ENCODE measurements at places on chromosomes 6 and 20.
A peak's percentile ranks its signal among the peaks of the same experiment; 100 is the strongest.

- DNase-seq, result no peak
Measured at GRCh38 chr20:3547906-3548305, 77.1 kb downstream of the ATRN start.

- DNase-seq, result peak; percentile 82
Measured at GRCh38 chr6:24910961-24911725, 24.6 kb downstream of the RIPOR2 start.

DNA sequence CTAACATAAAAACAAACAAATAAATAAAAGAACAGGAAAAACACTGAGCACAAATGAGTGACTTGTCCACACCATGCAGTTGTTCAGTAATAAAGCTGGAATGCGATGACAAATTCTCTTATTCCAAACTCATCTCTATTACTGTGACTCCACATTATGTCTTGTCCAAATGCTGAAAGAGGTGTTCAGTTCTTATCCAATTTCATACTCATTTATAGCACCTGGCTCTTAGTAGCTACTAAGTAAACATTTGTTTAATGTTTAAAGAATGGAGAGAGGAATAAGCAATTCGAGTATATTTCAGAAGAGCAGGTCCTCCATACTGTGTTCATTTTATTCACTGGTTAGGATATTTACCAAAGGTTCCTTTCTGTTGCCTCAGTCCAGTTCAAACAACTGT lies 439.0 kb upstream of the JAG1 start:
- DNase-seq, result no peak

- no peak for DNase-seq
Measured at GRCh38 chr20:39117491-39117890, 155.3 kb downstream of the DHX35 start.

- no peak for DNase-seq
Measured at GRCh38 chr6:153092082-153093013, 38.7 kb downstream of the RGS17 start.

- DNase-seq, result peak; percentile 81
Measured at GRCh38 chr6:27251112-27251605, 3.7 kb downstream of the PRSS16 start.

DNA sequence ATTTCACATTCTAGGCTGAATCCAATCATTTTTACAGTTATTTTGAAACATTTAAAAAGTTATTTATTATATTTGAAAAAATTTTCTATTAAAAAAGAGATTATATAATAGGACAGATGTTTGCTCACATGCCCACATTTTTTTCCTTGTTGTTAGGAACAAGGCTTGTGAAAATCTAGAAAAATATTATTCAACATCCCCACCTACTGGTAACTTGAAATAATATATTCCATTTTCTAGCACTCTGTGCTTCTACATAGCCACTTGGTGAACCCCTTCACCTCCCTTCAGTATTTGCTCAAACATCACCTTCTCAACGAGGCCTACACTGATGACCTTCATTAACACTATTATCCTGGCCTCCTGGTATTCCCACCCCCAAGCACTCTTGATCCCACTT lies 18.3 kb upstream of the GPRC6A start:
- DNase-seq, result no peak

DNA sequence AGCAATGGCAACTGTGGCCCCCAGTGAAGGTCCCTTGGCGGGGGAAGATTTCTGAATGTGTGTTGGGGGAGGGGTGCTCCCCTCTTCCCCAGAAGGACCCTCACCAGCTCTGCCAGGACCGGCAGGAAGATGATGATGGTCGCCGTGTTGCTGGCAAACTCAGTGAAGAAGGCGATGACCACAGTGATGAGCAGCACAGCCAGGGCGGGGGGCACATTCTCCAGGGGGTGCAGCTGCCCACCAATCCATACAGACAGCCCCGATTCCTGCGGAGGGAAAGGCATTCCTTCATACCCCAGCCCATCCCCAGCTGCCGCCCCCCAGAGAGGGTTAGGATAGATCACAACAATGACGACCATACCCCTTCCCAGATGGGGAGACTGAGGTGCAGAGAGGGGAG lies 15.7 kb upstream of the OCSTAMP start:
- DNase-seq, result no peak

- no peak for DNase-seq
Measured at GRCh38 chr20:50909413-50909812, 21.8 kb downstream of the ADNP start.

GRCh38 chr6:8639928-8640649 lies 204.7 kb upstream of the SLC35B3 start:
- no peak for DNase-seq

DNA sequence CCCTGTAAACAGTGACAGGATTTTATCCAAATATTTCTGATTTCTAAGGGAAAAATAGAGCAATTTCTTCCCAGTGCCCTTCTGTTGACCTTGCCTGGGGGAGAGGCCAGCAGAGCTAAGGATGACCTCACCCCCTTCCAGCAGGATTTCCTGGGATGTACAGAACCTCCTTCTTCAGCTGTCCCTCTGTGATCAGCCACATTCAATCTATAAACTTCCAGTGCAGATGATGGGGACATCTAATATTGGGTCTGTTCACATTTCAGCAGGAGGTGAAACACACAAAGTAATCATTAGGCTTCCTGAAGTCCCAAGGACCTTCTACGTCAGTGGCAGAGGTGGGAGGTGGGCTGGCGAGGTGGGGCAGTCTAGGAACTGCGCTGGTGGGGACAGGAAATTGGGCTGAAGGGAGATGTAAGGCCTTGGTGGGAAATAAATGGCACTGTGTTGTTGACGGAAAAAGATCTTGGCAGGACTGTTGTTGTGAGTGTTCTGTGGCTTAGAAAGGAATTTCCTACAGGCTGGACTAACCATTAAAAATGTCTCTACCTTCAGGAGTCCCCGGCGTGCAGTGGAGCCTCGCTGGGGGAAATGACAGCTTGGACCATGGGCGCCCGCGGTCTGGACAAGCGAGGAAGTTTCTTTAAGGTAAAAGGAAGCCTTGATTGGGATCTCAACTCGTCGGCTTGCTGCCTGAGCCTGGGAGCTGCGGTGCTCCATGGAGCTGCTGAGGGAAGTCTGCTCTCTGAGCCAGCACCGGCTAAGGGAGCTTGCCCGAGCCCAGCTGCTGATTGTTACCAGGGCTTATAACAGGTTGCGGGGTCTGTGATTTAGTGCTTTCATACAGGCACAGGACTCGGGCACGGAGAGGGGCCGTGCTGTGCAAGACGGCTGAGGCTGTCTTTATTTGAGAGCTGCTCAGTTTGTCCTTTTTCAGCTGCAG lies 127.9 kb upstream of the NAA20 start:
- DNase-seq, result no peak

DNA sequence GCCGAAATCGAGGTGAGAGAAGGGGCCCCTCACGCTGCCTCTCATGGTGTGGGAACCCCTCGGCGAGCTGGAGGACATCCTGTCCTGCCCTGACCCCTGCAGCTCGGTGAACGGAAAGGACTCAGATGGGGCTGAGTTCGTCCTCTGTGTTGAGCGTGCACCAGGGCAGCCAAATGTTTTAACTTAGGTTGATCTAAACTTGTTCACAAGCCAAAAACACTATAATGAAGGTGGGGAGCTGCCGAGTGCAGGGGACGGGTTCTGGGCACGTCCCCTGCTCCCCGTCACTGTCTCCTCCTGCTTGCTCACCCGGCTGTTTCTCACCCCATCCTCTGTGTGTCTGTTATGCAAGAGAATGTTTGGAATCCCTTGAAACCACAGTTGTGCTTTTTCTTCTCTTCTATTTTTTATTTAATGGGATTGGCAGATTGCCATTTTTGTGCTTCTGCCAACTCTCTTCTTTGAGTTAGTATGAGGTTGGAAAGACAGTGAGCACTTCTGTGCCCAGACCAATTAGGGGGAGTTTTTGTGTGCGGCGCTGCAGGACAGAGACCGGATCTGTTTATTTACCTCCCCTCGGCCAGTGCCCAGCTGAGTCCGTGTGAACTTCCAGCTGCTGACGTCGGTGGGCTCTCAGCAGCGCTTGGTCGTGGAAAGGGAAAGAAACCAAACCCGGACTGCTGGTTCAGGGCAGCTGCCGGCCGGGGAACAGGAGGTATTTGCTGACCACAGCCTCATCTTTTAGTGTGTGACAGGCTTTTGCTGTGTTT lies 158.1 kb downstream of the DTNBP1 start:
- DNase-seq, result no peak

- DNase-seq, result no peak
Measured at GRCh38 chr6:143586557-143586956, 75.0 kb upstream of the FUCA2 start.

DNA sequence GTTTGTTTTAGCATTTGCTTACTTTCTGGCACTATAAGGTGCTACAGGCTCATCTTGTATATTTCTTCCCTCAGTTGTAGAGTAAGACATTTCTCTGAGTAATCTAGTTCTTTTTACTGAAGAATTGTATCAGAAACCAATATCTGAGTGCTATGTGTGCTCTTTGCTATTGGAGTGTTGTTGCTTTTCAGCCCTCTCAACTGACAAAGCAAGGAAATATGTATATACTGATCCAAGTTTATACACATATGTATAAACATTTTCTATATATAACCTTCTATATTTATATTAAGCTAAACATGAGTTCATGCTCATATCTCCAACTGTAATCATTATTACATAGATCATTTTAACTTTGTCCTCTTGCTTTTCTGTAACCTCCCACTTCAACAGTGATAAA lies 405.7 kb downstream of the RFPL4B start:
- DNase-seq, result no peak

- no peak for DNase-seq
Measured at GRCh38 chr6:30263734-30264133, 50.5 kb upstream of the TRIM26 start.

DNA sequence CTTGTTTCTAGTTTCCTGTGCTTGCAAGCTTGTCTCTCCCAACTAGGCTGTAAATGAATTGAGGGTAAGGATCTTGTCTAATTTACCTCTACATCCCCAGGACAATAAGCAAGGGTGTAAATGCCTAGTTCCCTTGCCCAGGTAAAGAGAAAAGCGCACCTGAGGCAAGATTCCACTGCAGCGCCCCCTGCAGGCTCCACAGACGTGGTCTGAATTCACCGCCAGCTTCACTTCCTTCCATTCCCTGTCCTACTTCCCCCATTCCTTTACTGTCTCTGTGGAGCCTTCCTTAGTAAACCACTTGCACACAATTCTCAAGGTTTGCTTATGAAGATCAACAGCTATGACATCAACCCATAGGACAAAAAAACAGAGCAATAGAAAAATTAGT lies 42.3 kb downstream of the ANKEF1 start:
- peak; percentile 11 for DNase-seq

DNA sequence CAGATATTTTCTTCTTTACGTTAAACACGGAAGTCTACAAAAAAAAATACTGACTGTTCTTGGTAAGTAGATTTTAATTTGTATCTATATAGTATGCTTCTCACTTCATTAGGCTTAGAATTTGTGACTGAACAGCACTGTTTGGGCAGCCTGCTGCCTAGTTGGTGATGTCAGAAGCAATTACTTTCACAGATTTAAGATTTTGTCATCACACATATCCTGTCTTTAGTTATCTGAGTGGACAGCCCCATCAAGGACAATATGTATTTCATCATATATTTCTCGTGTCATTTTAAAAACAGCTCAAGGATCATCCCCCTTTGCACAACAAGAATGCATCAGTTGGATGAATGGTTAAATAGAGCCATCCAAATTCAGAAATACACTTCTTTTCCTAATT lies 338.4 kb upstream of the CITED2 start:
- DNase-seq, result no peak

DNA sequence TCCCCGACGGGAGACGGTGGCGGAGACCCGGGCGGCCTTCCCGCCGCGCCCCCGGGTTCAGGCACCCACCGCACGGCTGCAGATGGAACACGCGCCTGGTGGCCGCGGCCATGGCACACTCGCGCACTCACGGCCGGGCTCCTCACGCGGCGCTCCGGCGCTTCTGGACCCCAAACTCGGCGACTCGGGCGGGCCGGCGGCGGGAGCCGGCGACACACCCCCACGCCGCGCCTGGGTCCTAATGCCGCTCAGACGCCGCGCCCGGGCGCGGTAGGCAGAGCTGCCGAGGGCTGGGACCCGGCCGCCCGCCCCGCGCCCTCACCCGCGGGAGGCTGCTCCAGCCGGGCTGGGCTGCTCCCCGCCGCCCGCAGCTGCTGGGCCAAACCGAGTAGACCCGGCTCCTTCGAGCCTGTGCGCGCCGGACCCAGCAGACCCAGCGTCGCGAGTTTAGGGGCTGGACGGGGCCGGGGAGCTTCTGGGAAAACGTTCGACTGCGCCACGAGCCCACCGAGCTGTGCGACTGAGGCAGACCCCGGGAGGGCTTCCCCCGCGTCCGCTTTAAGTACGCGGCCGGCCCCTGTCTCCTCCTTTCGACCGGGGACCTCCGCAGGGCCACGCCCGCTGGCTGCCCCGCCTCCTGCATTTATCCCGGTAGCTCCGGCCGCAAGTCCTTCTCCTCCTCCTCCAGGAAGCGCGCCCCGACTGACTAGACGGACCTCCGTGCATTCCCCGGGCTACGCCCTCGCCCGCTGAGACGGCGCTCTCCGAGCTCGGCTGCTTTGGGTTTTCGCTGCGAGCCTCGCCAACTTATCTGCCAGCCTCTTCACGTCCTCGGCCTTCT lies at the start of gene SLC4A11:
SLC4A11 (minus strand) TSS at position 165 of the 841 bp plus-strand sequence; CDS start at position 112, 53 bp downstream.
- DNase-seq, result peak; percentile 52

GRCh38 chr6:101001012-101001411 lies 119.9 kb upstream of the ASCC3 start:
- DNase-seq, result no peak

GRCh38 chr6:107663308-107663707 lies 160.8 kb downstream of the SCML4 start:
- no peak for DNase-seq

- DNase-seq, result no peak
Measured at GRCh38 chr6:98747273-98747672, 87.1 kb upstream of the POU3F2 start.

- DNase-seq, result no peak
Measured at GRCh38 chr20:29762620-29763019, 1494.8 kb upstream of the DEFB115 start.

- peak; percentile 43 for DNase-seq
Measured at GRCh38 chr6:159104931-159105330, 60.1 kb upstream of the TAGAP start.

DNA sequence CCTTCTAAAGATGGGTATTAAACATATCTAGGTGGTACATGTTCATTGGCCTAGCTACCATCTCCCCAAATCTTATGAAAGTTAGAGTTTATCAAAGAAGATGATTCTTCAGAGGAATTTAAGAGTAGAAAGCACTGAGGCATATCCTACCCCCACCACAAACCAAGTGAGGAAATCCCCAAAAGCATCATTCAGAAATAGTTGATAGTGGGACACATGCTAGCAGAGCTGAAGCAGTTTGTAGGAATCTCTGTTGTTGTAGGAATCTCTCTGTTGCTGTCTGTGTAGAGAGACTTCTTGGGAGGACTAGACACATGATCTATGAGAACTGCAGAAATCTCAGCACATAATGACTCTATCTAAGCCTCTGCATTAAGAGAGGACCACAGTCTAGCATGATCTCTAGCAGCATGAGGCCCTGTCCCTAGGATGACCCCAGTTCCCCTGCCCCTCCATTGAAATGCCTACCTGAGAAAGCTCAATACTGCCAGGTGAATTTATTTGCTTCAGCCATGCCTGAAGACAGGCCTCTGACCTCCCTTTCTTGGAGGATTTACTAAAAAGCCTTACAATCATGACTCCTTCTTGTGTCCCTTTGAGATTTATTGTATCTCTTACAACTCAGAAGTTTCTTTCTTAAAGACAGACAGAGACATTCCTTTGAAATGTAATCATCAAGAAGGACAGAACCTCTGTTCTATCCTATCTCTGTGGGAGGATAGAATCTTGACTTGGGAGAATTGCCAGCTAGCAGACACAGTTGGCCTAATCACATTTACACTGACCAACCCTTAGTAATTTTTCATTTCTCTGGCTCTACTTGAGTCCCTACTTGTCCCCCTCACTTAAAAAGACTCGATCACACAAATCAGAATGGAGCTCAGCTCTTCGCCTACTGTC lies 582.4 kb downstream of the PHF3 start:
- DNase-seq, result no peak

GRCh38 chr6:44266347-44266746 lies 996 bp upstream of the NFKBIE start:
- no peak for DNase-seq

Measured in CD4-positive, alpha-beta T cell treated with Interleukin-17A for 4 hours (primary cell).